Cardiac atrium fibroblast (primary cell): ENCODE measurements at places on chromosomes 12 and 14. TPM values are rescaled to one million over a fixed set of nuclear protein-coding genes. Genes with fewer than 3 reads are reported as not detected.

CEBPE gene
- total RNA-seq, result not detected in 2 replicates

GUCY2C gene
- not detected in 2 replicates for total RNA-seq

SYNDIG1L gene
- not detected in 2 replicates for total RNA-seq

NUMB gene
- total RNA-seq, result 32.5 and 33.4 TPM in 2 replicates

TSHR gene
- not detected in 2 replicates for total RNA-seq

TAS2R43 gene
- total RNA-seq, result not detected in 2 replicates

USP5 gene
- 48.9 and 59.5 TPM in 2 replicates for total RNA-seq
